ENCODE measurements at places on chromosomes 5 and 9.

GRCh38 chr5:84779186-84779585 lies 394.5 kb upstream of the EDIL3 start:
- no peak for DNase-seq

GRCh38 chr9:109789971-109790370 lies 10.0 kb downstream of the PALM2AKAP2 start:
- DNase-seq = no peak

DNA sequence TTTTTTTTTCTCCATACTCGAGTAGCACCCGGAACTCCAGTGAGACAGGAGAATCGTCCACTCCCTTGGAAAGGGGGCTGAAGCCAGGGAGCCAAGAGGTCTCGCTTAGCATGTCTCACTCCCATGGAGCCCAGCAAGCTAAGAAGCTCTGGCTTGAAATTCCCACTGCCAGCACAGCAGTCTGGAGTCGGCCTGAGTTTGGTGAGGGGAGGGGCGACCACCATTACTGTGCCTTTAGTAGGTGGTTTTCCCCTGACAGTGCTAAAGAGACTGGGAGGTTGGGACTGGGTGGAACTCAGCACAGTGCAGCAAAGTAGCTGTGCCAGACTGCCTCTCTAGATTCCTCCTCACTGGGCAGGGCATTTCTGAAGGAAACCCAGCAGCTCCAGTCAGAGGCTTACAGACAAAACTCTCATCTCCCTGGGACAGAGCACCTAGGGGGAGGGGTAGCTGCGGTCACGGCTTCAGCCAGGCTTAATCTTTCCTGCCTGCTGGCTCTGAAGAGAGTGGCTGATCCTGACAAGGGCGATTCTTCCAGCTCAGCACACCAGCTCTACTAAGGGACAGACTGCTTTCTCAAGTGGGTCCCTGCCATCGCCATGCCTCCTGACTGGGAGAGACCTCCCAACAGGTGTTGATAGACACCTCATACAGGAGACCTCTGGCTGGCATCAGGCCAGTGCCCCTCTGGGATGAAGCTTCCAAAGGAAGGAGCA lies 414.5 kb upstream of the ZNF608 start:
- DNase-seq = no peak

DNA sequence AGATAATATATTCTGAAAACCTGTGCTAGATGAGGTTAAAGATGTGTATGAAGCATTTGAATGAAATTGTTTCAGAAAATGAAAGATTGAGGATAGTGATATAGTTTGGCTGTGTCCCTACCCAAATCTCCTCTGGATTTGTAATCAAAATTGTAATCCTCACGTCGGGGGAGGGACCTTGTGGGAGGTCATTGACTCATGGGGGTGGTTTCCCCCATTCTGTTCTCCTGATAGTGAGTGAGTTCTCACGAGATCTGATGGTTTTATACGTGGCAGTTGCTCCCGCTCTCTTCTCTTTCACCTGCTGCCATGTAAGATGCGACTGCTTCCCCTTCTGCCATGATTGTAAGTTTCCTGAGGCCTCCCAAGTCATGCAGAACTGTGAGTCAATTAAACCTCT lies 2.0 kb upstream of the TEX48 start:
- no peak for DNase-seq

GRCh38 chr9:21803649-21804048 lies 1.2 kb downstream of the MTAP start:
- DNase-seq = no peak

DNA sequence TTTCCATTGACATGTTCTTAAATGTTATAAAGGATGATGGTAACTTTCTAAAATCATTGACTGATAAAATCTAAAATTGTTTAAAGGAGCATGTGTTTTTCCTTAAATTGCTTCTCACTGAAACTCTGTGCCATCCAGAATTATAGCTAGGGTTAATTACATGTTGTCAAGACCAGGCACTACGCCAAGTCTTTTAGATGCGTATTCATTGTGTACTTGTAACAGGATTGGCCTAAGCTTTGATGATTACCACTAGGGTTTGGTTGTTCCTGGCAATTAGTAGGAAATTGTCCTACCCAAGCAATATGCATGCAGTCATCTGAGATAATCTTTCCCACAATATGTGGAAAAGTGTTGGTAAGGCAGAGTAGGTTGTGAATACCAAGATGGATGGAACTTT lies 43.8 kb downstream of the PRKACG start:
- DNase-seq = no peak

DNA sequence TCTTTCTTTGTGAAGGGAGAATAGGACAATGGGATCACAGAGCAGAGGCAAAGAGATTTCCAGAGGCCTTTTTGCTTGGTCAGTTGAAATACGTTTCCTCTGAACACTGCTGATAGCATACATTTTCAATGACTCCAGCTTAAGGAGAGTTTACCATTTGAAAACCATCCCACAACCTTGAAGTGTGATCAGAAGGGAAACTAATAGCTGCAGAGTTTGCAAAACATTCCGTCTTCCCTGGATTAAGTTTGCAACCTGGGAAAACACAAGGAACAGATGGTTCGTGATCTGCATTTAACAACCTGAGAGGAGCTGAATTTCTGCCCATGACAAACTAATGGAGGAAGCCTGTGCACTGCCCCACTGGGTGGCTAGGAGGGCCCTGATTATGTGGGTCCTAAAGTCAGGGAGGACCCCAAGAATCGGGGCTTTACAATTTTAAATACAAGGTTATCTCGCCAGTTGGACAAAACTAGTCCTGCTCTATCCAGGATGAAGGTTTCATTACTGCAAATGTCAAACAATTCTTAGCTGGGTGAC lies 35.6 kb downstream of the MTX3 start:
- DNase-seq = no peak

GRCh38 chr9:133995012-133995896 lies 3.1 kb upstream of the VAV2 start:
- DNase-seq = no peak

GRCh38 chr5:158450751-158451171 lies 591.8 kb upstream of the CLINT1 start:
- DNase-seq = no peak

DNA sequence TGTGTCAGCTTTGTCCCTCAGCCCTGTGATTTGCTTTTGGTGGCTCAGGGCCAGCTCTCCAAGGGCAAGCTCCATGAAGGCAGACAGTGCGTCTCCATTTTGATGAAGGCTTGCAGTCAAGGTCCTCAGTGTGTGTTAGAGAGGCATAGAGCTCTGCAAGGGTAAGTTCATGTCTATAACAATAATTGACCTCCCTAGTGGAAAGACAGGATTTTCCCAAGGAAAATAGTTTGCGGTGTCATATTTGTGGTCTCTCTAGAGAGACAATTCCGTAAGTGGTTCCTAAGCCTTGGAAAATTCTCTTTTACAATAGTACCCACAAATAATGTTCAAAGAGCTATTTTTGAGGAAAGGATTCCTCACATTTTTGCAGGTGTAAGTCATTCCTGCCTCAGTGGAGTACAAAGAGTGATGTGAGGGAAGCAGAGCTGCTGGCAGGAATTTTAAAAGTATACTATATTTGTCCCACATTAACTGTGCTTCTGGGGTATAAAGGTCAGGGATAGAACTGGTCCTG lies 40.2 kb downstream of the SLC1A3 start:
- no peak for DNase-seq

DNA sequence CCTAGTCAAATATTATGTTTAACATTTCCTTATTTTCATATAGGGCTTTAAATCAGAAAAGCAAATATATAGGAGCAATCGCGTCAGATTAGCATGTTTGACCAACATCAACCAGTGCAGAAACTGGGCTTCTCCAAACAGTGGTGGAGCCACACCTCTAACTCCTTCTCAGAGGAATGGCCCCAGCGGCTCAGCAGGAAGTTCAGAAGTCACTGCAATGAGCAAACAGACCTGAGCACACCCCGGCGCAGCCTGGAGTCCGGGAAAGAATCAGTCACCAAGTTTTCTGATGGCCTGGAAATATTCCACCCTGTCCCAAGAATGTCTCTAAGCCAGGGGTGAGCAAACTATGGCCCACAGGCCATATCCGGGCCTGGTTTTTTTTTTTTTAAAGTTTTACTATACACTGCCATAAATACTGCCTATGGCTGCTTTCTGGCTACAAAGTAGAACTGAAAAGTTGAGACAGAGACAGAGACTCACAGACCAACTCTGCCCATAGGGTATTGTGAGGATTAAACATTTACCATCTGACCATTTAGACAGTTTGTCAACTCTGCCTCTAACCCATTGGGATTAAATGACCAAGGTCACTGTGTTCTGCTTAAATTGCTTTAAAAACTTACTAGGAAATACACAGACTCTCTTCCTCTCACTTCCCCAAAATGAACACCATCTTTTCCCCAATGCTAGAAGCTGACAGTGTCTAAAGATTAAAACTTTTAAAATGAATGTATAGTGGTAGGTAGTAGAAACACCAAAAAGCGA lies 5.4 kb downstream of the GOLM1 start:
- no peak for DNase-seq

DNA sequence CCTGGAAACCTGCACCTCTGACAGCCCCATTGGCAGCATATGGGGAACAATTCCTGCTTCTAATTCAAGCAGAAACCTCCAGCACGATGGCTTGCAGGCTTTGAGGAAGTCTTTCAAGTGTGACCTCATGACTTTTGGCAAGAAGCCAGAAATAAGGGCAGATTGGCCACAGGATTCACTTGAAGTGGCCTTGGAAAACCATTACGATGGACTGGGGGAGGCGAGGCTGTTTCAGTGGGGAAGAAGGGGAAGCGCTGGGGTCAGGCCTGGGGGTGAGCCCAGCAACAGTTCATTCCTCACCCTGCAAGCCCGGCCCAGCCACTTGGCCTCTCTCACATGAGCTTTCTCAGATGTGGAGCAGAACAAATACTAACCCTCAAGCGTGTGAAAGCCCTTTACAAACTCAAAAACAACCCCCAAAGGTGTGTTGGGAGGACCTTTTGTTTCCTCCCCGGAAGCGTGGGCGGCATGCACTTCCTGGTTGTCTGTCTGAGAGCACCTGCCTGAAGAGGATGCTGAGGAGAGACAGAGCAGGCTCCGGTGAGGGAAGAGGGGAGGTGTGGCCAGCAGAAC lies 26.9 kb upstream of the EEIG1 start:
- DNase-seq = peak; percentile 86

- DNase-seq = no peak
Observed at GRCh38 chr9:137172901-137173795, 1.3 kb upstream of the TMEM210 start.

DNA sequence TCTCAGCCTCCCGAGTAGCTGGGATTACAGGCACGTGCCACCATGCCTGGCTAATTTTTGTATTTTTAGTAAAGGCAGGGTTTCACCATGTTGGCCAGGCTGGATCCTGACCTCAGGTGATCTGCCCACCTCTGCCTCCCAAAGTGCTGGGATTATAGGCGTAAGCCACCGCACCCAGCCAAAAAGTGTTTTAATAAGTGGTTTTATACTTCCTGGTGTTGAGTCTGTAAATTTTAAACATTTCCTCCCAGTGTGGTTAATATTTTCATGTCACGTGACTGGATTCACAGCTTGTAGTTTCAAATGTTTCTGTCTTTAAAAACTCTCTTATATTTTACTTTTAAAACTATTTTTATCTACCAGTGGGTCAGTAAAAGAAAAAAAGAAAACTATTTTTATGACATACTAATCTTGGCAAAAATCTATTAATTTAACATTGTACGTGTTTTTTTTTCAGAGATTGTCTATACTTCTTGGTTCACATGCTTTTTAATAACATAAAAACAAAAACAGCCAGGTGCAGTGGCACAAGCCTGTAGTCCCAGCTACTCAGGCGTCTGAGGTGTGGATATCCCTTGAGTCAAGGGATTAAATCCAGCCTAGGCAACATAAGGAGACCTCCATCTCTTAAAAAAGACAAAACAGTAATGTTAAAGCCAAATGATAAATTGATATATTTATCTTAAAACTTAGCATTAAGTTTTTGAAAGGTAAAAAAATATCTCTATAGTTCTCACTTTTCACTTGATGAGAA lies 117.1 kb downstream of the DMXL1 start:
- DNase-seq = no peak

DNA sequence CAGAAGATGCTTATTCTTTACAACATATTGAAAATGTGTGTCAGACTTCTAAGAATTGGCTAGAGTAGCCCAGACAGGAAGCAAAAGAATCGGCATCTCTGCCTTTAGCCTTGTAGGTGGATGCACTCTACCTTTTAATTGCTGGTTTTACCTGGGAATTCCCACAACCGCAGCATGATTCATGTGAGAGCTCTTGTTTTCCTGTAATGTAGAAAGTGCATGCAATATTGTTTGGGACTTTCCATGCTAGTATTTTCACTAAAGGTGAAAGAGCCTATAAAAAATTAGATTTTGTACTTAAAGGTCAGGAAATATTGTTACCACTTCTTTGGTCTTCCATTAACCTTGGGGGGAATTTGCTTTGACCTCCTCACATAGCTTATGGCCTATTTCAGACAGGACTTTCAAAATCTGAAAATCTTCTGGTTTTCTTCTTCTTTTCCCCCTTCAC lies 89.8 kb downstream of the NTRK2 start:
- no peak for DNase-seq

DNA sequence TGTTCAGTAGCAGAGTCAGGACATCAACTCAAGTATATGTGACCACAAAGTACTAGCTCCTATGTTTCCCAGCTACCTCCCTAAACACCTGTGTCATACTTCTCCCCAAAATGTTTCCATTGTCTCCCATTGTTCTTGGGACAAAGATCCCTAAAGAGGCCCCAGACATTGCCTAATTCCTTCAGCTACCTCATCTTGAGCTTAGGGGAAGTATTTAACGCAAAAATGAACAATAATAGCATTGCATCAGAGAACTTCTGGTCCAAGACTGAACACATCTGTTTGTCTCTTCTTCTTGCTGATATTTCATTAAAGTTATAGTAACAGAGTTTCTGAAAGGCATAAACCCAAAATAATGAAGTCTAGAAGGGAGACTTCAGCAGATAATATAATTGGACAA lies 430.8 kb downstream of the MTRR start:
- no peak for DNase-seq

DNA sequence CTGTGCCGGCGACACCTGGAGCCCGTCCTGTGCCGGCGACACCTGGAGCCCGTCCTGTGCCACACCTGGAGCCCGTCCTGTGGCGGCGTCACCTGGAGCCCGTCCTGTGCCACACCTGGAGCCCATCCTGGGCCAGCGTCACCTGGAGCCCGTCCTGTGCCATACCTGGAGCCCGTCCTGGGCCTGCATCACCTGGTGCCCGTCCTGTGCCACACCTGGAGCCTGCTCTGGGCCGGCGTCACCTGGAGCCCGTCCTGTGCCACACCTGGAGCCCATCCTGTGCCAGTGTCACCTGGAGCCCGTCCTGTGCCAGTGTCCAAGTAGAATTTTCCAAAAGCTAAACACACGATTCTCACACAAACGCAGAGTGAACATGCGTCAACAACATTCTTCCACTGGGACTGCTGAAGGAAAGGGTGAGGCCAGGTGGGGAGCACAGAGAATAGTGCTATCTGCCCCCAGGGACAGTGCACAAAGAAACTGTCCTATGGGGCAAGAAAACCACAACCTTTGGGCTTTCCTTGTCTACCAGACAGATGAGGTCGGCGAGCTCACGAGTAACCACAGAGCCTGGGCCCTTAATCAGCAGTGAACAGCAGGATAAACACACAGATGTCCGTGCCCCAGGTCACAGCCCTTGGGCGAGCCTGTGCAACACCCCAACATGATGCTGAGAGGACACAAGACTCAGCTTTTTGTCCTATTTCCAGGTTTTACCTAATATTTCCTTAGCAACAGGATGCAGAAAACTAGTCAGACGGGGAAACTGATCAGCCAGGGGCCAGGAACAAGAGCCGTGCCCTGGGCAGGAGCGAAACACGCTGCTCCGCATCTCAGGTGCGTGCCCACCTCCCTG lies 7.9 kb downstream of the QSOX2 start:
- DNase-seq = no peak

- no peak for DNase-seq
Observed at GRCh38 chr9:105883847-105884246, 189.5 kb downstream of the TMEM38B start.
